Hepatic stellate cell (primary cell): ENCODE measurements at places on chromosomes 1 and 21.

DNA sequence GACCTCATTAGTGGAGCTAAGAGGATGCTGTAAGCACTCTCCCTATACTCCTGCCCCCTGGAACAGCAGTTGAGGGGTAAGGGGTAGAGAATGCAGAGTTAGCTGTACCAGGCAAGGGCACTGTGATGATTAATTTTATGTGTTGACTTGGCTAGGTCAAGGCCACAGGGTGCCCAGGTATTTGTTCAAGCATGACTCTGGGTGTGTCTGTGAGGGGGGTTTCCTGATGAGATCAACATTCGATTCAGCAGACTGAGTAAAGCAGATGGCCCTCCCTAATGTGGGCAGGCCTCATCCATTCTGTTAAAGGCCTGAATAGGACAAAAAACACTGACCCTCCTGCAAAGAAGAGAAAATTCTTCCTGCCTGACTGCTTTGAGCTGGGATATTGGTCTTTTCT lies 110.8 kb downstream of the KCND3 start:
- DNase-seq, result no peak

DNA sequence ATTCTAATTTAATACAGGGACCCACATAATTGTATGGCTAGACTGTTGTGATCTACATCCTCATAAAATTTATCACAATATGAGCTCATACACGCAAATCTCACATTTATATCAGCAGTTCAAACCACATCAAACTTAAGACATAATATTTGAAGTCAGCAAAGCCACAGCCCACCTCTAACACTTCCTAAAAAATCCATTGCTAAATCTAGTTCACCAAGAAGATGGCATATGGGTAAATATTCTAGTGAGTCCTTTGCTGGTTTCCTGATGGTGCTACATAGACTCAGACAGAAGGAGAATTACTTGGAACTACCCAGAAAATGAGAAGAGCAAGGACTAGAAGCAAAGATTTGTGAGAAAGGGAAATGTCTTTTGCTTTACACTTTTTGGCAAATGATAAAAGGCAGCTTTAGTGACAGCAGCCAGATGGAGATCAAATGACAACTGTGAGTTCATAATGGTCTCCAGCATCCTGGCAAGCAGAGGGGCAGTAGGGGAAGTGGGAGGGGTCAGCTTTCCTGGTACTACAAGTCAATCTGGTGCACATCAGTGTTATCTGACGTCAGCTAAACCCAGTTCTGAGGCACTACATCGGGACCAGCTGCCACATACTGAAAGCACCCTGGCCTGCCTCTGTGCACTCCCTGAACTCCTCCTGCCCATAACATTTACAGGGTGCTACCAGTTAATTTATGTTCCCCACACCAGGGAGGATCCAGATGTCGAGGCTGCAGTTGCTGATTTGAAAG lies 10.6 kb upstream of the GADD45A start:
- no peak for DNase-seq

- DNase-seq, result no peak
Measured at GRCh38 chr1:23565776-23566175, 6.5 kb upstream of the ID3 start.

- DNase-seq, result peak; percentile 91
Measured at GRCh38 chr1:162023547-162024501, at the start of gene OLFML2B. OLFML2B (minus strand) TSS chr1:162023869; CDS start chr1:162023430, 439 bp downstream.

DNA sequence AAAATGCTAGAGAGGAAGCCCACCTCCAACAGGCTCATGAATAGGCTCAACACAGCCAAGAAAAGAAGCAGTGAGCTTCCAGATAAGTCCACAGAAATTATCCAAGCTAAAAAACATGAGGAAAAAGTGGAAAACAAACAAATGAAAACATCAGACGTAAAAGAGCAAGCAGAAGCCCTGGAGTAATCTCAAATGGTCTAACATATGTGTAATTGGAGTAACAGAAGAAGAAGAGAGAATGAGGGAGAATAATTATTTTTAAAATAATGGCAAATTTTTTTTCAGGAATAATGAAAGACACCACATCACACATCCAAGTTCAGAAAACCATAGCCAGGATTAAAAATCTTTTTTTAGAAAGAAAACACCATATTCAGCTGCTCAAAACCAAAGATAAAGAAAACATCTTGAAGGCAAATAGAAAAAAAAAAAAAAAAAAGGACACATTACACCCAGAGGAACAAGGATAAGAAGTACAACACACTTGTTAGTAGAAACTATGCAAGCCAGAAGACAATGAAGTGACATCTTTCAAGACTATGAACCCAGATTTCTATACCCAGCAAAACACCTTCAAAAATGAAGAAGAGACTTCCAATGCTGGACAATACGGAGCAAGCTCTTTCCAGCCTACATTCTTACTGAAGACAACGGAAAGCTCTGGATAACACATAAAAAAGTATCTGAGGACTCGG lies 10.6 kb upstream of the SUMO3 start:
- no peak for DNase-seq

DNA sequence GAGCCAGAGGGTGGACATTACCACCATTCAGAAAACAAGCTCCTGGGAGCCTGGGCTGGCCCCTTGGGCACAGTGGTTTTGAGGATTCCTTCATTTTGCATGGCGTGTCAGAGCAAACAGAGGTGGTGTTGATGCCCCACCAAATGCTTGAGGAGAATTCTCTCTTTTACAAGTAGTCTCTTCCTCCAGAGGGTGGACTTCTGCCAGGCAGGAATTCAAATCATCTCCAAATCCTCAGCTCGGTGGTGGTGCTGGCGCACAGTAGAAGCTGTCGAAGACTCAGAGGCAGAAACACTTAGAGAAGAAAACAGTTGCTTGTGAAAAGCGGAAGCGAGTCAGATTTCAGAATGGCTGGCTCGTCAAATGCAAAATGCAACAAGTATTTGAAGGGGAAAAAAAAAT lies 3.4 kb upstream of the CHI3L1 start:
- no peak for DNase-seq

DNA sequence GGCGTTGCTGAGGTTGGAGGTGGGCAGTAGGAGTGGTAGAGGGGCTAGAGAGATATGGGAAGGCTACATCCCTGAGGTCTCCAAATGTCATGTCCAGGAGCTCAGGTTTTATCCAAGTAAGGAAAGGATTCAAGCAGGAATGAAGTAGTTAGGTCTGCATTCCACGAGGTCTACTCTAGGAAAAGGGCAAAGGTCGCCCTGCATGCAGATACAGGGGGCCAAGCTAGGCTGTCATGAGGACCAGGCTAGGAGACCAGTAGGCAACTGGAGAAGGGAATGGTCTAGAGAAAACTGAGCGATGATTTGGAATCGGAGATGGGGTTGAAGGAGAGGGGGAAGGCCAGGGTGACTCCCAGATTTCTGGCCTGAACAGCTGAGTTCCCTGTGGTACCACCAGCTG lies 48.7 kb downstream of the IRF2BP2 start:
- no peak for DNase-seq

DNA sequence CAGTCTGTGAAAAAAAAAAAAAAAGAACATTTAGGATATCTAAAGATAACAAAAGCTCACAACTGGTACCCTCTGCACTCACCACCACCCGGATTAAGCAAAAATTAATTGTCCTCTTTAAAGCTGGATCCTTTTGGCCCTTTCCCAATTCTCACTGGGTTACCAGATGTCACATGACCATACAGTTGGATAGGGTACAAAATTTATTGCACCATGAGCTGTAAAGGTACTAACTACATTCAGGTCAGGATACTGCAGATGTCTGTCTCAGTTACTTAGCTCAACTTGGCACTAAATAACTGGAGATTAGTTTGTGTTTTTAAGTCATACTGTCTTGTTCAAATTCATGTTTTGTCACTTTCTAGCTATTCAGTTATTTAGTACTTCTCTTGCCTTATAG lies 96.3 kb downstream of the GPATCH2 start:
- DNase-seq, result no peak

DNA sequence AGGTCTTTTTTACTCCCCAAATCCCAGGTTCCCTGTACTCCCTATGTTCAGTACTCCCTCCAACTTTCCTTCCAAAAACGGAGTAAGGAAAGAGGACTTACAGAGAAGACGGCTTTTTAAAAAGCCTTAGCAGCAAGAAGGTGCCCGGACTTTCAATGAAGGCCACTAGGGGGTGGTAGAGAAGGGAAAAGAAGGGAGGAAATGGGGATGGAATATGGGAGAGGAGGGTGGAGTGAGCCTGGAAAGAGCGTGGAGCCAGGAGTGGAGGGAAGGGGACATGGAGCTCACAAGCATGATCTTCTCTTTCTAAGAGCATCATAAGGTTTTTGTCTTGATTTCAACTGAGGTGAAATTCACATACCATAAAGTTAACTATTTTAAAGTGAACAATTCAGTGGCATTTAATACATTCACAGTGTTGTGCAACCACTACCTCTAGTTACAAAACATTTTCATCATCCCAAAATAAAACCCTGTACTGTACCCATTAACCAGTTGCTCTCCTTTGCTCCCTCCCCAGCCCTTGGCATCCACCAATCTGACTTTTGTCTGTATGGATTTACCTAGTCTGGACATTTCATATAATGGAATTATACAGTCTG lies 129.9 kb downstream of the ZNF281 start:
- DNase-seq, result peak; percentile 55

GRCh38 chr1:197842646-197843045 lies 59.8 kb upstream of the C1orf53 start:
- no peak for DNase-seq

DNA sequence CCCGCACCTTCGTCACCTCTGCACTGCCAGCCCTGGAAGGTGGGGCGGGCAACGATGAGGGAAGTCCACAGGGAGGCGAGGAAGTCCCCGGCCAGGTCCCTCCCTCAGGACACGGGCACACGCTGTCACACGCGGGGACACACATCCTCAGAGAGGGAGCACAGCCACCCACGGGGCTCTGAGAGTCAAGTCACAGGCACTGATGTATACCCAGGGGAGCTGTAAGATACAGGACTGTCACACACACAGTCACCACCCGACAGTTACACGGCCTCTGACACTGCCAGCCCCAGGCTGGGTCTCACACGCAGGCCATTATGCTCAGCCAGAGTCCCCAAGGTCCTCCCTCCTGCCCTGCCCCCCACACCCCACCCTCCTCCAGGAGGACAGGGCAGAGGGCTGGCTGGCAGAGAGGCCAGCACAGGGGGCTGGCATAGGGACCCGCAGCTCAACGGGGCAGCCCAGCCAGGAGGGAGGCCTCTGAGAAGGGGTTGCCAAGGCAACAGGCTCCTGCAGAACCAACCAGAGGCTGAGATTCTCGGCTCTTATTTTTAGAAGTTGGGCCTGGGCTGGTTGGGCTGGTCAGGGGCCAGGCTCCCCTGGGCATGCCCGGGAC lies 17.7 kb upstream of the ADGRB2 start:
- DNase-seq, result no peak

DNA sequence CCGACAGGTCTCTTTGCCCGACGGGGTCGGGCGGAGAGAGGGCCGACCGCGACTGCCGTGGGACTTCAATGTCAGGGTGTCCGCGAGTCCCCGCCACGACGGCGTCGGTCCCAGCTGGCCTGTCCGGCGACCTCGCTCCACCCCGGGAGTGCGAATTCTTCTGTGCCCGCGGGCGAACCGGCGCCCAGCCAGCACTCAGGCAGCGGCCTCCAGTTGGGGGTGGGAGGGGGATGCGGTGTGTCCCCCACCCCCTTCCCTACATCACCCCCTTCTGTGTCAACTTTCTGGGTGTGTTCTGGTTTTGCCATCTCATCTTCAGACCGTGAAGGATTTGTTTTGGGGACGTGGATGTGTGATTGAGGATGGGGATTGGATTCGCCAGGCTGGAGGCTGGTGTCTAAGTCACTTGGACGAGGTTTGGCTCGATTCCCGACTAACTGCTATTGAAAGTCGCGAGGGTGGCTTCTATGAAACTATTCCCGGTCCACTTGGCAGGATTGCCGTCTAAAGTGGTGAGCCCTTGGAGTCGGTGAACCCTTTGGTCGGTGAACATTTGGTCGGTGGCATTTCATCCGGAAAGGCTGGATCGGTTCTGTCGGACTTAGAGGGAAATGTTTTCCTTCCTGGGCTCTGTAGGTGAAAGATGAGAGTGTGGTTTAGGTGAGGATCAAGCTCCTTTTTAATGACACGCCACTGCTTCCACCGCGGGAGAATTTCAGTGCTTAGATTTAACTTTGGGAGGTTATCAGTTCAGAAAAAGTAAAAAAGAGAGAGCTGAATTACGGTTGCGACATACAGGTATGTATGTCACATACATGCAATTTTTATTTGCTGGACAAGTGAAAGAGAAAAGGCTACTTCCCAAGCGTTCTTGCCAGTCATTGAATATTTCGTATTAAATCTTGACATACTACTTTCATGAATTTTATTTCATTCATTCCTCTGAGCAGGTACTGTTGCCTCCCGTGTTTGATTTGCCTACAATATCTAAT lies 771 bp downstream of the ABCD3 start:
- DNase-seq, result peak; percentile 21

- no peak for DNase-seq
Measured at GRCh38 chr1:212698467-212699103, 1.1 kb downstream of the BATF3 start.

GRCh38 chr1:100353071-100353801 lies 930 bp downstream of the CDC14A start:
- peak; percentile 27 for DNase-seq

- DNase-seq, result no peak
Measured at GRCh38 chr1:37143800-37144199, 109.5 kb upstream of the GRIK3 start.
